Stimulated activated CD8-positive, alpha-beta memory T cell treated with anti-CD3 and anti-CD28 coated beads, Interleukin-12 subunit alpha, Interleukin-12 subunit beta, amount 100 ng/mL, for 1 hour (primary cell): ENCODE measurements at places on chromosomes 11 and 22.

GRCh38 chr11:124724979-124725718 lies 14.6 kb upstream of the NRGN start:
- DNase-seq, result no peak

GRCh38 chr11:20611892-20612291 lies 12.5 kb downstream of the SLC6A5 start:
- no peak for DNase-seq

DNA sequence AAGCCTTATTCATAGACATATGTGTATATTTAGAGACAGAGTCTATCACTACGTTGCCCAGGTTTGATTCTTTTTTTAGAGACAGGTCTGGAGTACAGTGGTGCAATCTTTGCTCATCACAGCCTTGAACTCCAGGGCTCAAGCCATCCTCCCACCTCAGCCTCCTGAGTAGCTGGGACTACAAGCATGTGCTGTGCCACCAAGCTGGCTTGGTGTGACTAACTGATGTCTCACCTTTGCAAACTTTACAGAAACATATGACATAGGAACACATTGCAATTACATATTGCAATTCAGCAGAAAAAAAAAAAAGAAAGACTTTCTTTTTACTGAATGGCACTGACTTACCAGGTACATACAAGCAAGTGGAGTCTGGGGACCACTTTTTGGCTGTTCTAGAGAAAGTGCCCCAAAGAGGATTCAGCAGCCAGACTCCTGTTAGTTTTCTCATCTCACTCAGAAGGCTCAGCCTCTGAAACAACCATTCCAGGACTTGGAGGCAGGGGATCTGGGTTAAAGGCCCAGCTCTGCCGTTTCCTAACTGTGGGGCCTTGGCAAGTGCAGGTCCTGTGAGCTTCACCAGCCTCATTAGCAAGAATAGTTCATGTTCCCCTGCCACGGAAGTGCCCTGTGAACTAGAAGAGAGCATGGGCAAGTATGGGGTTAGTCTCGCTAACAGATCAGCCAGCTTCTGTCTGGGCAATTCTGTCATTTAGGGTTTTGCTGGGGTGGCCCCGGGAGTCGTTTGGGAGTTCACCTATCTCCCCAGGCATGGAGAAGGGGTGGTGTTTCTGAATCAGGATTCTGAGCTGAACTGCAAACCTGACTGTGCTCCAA lies 11.3 kb upstream of the NFAM1 start:
- no peak for DNase-seq

DNA sequence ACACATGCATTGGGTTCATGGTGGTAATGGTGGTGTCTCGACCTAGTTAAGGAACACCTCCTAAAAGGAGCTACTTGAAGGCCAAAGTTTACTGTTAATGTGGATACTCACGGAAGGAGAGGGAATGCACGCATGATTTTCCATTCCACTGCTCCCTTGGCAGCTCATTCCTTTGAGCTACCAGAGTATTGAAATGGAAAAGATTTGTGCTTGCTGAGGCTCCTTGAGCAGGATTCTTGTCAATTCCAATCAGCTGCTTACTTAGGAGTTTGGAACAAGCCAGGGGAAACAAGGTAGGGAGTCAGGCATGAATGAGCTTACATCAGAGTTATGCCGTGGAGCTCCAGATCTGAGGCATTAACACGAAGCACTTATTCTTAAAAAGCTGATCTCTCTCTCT lies 108.8 kb downstream of the GRIA4 start:
- DNase-seq, result no peak
